ENCODE measurements at places on chromosomes 2 and 18.

DNA sequence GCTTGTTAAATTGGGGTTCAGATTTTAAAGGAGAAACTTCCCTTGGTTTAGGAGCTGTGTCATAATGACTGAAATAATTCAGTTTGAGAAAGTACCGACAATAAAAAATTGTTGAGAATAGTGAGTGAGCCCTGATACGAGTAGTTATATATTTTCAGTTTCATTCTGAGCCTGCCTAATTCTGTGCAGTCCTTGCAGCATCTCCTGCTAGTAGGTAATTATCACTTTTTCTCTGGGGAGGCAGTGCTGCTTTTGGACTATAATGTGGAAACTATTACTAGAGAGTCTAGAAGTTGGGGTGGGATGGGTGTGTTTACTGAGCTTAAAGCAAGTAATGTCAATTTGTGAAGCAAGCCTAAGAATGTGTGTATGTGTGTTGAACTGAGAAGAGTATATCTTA, 21.7 kb downstream of the ZNF638 start:
- no peak for DNase-seq

GRCh38 chr2:65278531-65278981, 50.9 kb downstream of the ACTR2 start:
- no peak for DNase-seq

DNA sequence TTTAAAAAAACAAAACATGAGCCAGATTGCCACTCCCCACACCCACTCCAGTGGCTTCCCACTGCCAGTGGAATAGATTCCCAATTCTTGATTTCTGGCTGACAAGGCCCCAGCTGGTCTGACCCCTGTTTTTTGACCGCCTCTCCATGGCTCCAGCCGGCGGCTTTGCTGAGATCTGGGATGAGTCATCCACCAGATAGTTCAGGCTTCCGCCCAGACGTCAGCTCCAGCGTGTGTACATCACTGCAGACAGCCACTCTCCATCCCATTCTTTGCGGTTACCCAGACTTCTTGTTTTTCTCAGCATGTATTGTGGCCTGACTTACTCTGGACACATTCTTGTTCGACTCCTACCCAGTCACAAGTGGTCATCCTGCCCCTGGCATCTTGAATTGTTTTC, 227.9 kb downstream of the GBX2 start:
- DNase-seq = no peak

- no peak for DNase-seq
Observed at GRCh38 chr2:8582191-8582590, 99.7 kb upstream of the ID2 start.

DNA sequence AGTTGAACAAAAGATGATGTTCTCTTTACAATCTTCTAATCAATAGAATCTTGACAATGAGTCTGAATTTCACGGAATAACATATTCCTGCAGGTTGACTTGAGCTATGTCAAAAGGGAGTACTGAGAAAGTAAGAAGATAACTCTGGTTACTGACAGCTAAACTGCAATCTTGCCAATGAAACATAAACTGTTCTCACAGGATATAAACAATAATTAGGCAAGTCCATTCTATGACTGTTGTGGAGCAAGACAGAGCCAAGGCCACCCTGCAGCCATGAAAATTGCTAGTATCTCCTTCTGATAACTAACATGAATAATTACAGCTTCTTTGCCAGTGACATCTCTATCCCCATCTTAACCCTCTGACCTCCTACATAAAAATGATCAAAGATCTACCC, 6.3 kb upstream of the RPRD1A start:
- no peak for DNase-seq

GRCh38 chr2:159118115-159118858, 149.8 kb downstream of the TANC1 start:
- peak; percentile 65 for DNase-seq

GRCh38 chr2:84965827-84966226, 5.1 kb upstream of the KCMF1 start:
- no peak for DNase-seq

- DNase-seq = no peak
Observed at GRCh38 chr2:634636-635388, 42.4 kb downstream of the TMEM18 start.

All from CD8-positive, alpha-beta memory T cell (primary cell).